ENCODE measurements at places on chromosomes 12 and 14.
A peak's percentile ranks its signal among the peaks of the same experiment; 100 is the strongest.

- no peak for DNase-seq
These were observed 9.2 kb upstream of the CLMN start for GRCh38 chr14:95328729-95329503.

- DNase-seq = no peak
These were observed 117.3 kb downstream of the BEGAIN start for GRCh38 chr14:100469632-100470522.

GRCh38 chr14:65906344-65906743 lies 493.8 kb downstream of the FUT8 start:
- DNase-seq = no peak

GRCh38 chr12:47237751-47238211 lies 158.0 kb upstream of the AMIGO2 start:
- DNase-seq = no peak

DNA sequence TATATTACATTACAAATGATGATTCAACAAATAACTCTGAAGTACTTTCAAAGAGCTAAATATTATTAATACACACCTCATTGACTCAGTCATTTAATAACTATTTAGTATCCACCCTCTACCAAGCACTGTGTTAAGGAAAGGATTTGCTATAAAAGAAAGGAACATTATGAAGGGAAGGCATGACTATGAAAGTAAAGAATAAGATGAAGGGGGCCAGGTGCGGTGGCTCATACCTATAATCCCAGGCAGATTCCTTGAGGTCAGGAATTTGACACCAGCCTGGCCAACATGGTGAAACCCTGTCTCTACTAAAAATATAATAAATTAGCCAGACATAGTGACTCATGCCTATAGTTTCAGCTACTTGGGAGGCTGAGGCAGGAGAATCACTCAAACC lies 107.9 kb downstream of the PLCZ1 start:
- no peak for DNase-seq

- no peak for DNase-seq
These were observed 1715.0 kb upstream of the FLRT2 start for GRCh38 chr14:83814896-83815295.

- no peak for DNase-seq
These were observed 29.4 kb downstream of the RPGRIP1 start for GRCh38 chr14:21309238-21309636.

GRCh38 chr12:18861287-18861858 lies 123.5 kb downstream of the CAPZA3 start:
- DNase-seq = no peak

DNA sequence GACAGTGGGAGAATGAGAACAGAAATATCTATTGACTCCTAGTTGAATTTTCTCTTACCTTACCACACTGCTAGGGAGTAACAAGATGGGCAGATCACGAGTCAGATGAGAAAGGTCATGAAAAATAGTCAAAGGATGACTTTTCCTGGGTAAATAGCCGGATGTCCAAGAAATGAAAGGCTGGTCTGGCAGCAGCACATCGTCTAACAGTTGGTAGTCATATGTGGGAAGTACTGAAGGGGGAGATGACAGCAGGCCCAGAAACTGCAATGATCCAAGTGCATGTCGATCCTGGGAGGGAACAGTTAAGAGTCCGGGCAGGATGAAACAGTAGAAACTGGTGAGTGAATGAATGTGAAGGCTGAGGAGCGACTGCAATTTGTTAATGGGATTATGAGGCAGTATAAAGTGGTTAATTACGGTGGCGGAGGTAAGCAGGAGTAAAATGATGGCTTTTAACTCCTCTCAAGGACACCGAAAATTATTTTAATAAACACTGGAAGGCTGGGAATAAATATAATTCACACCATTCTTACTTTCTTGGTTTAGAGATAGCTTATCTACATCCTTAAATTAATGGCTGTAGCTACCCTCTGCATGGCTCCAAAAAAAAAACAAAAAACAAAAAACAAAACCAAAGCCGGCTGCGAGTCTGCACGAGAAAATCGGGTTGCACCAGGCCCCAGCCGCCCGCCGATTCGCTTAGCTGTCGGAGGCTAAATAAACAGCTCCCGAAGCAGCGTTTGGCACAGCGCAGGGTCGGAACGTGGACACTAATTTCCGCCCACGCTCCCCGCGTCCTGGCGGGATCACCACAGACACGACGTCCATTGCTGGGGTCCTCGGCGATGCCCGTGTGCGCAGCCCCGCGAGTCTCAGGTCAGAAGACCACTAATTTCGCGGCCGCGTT lies 1.0 kb upstream of the ERC1 start:
- DNase-seq = peak; percentile 31

- DNase-seq = no peak
These were observed 74.4 kb downstream of the SLC24A4 start for GRCh38 chr14:92397150-92397952.

DNA sequence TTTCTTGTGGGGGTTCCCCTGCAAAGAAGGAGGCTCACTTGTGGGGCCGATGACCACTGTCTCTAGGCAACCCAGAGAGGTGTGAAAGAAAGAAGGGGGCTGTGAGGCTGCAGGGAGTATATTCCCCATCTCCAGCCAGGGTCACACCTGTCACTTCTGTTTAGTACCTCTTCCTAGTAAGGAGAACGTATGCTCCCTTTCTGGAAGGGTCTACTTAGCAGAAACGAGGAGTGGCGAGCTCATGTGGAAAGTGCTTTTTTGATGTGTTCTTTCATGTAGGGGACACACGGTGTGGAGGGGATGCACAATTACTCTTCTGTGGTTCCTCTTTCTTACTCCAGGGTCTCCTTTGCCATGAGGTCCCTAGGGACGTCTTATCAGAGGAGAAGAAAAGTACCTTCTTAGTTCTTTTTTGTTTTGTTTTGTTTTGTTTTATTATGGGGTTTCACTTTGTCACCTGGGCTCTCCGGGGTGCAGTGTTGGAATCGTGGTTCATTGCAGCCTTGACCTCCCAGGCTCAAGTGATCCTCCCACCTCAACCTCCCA lies 58.3 kb downstream of the PRKCH start:
- no peak for DNase-seq

DNA sequence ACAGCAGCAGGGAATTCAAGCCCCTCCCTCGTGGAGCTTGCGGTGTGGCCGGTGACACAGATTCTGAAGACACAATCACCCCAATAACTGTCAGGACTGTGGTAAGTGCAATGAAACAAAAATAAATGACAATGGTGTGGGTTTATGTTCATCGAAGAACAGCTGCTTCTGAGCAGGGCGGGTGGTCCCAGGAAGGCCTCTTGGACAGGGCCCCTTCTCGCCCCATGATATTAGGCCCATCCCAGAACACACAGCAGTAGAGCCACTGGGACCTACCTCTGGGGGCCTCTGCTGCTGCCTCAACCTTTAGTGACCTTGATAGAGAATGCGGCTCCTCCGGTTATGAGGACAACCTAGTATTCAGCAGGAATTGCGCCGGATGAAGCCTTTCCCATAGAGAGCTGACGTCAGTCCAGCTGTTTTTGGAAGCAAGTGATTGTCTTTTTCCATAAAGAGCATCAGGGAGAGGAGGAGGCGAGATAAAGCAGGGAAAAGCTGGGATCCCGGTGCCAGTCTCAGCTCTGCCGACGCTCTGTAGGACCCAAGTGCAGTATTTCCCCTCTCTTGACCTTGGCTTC lies 84.1 kb upstream of the BCL11B start:
- DNase-seq = no peak

- no peak for DNase-seq
These were observed 29.3 kb upstream of the ATF1 start for GRCh38 chr12:50734409-50735263.

- no peak for DNase-seq
These were observed 52.0 kb downstream of the HELB start for GRCh38 chr12:66354291-66354690.

DNA sequence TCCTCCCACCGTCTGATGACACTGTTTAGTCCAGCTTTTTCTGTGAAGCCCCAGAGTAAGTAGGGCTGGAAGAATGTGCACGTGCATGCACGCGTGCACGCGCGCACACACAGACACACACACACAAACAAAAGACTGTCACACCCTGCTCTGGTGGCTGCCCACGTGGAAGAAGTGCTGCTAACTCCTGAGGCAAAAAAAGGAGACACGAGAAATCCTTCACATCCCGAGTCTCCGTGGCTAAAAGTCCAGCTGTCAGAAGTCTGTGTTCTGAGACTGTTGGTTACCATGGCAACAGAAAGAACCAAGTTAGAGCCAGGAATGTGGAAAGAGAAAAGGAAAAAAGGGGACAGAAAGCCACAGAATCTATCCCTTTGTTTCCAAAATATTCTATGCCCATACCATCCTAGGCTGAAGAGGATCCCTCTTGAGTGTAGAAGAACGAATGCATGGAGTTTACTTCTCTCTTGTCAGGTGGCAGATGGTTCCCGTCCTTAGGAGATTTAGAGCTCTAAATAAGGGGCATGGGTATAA lies 1.6 kb upstream of the C12orf71 start:
- no peak for DNase-seq

- DNase-seq = no peak
These were observed 169.6 kb downstream of the C12orf42 start for GRCh38 chr12:103326190-103326589.

DNA sequence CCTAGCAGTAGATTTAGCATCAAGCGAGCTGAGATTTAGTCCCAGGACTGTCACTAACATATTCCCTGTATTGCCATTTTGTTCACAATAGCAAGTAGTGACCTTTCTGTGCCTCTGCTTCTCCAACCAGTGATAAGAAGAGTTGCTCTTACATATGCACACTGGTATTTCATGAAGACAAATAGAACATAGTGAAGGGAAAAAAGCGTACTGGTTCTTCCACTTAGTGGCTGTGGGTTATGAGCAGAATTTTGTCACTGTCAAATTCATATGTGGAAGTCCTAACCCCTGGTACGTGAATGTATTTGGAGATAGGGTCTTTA lies 12.3 kb upstream of the PPFIBP1 start:
- DNase-seq = no peak

- no peak for DNase-seq
These were observed 141.6 kb upstream of the CPSF6 start for GRCh38 chr12:69097619-69098368.

GRCh38 chr14:26293909-26294308 lies 303.9 kb downstream of the NOVA1 start:
- no peak for DNase-seq

GRCh38 chr14:106586098-106586704 lies 1059.8 kb downstream of the TMEM121 start:
- peak; percentile 44 for DNase-seq

DNA sequence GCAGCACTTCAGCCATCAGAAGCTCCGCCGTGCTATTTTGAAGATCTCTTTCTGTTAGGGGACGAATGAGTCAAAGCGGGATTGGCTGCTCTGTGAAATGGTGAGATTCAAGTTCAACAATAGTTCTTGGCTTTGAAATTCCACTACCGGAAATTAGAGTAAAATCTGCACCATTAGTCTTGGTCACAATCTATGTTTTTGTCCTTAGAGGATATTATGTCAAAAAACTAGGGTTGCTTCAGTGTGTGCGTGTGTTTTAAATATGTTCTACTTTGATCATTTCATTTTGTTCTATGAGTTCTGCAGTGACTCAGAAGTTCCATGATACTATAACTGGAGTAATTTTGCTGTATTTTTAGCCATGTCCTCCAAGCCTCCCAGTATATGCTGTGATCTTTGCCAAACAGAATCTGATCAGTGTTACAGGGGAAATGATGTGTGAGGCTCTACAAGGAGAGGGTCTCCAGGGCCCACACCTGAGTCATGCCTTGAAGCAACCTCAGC lies 22.6 kb downstream of the GPHB5 start:
- DNase-seq = no peak

- no peak for DNase-seq
These were observed 10.4 kb downstream of the FGD6 start for GRCh38 chr12:95206916-95207315.

DNA sequence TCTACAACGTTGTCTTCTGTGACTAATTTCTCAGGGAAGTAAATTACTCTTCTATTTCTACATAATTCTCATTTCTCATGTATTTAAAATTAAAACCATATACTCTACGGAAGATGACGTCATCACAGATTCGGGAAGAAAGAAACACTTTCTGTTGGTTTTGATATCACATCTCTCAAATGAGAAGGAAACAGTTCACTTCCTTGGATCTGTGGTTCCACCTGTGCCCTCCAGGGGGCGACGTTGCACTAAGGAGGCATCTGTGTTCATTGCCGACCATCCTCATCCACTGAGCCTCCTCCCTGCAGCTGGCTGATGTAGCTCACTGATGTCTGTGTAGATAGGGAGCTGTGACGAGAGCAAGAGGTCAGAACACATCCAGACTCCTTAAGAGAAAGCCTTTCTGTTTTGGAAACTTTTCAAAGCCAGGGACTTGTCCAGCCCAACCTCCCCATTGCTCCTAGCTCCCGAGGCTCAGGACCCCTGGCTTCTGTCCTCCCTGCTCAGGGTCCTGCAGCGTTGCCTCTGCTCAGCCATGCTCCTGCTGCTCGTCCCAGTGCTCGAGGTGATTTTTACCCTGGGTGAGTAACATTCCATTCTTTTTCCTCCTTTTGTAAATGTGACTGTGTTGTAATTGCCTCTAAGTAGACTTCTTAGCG lies 172.7 kb upstream of the OR4E1 start:
- no peak for DNase-seq

DNA sequence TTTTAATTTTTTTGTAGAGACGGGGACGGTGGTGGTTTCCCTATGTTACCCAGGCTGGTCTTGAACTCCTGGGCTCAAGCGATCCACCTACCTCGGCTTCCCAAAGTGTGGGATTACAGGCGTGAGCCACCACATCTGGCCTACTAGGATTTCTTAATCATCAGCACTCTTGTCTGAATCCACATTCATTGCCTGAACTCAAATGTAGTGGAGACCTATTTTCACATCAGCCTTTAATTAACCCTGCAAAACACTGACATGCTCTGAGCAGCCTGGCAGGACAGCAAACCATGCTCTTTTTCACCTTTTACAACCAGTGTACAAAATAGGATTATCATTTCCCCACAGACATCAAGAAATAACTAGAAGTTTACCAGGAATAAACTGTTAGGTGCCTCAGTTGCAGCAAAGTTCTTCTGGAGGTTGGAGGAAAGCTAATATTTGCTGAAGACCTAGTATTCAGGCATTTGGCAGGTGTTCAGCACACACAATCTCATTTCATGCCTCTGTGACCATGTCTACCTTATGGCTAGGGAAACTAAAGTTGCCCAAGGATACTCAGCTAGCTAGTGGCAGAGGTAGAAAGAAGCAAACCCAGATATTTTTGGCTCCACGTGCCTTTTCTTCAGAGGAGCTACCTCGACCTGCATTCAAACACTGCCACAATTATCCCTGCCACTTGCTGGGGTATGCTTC lies 37.7 kb downstream of the CFL2 start:
- no peak for DNase-seq

GRCh38 chr12:113884392-113884791 lies 81.7 kb downstream of the RBM19 start:
- no peak for DNase-seq

GRCh38 chr12:75509621-75510020 lies 1.8 kb downstream of the KRR1 start:
- no peak for DNase-seq

DNA sequence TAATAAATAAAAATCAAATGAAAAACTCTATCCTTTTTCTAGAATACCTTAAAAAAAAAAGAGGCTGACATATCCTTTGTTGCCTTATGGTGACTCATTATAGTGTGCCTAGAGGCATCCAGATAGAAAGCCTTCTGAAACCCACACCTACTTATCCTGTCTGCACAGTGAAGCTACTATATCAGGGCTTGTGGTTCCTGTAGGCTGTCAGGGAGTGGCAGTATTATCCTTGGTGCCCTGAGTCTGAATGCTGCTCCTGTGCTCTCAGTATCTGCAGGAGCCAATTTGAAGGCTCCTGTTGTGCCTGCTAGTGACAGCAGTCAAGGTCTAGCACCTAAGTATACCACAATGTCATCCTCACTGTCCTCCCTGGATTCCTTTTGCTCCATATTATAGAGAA lies 168.4 kb upstream of the AVPR1A start:
- DNase-seq = no peak
